Activated CD4-positive, alpha-beta T cell treated with anti-CD3 and anti-CD28 coated beads for 1 hour (primary cell): ENCODE measurements at places on chromosomes 6 and 20.

GRCh38 chr6:31681135-31681671, 336 bp upstream of the LY6G5C start:
- no peak for DNase-seq

GRCh38 chr6:161584051-161584450, 310.2 kb upstream of the AGPAT4 start:
- DNase-seq: no peak

GRCh38 chr6:35216412-35216732, 2.6 kb downstream of the SCUBE3 start:
- no peak for DNase-seq

GRCh38 chr6:386688-387266, 4.8 kb upstream of the IRF4 start:
- no peak for DNase-seq

DNA sequence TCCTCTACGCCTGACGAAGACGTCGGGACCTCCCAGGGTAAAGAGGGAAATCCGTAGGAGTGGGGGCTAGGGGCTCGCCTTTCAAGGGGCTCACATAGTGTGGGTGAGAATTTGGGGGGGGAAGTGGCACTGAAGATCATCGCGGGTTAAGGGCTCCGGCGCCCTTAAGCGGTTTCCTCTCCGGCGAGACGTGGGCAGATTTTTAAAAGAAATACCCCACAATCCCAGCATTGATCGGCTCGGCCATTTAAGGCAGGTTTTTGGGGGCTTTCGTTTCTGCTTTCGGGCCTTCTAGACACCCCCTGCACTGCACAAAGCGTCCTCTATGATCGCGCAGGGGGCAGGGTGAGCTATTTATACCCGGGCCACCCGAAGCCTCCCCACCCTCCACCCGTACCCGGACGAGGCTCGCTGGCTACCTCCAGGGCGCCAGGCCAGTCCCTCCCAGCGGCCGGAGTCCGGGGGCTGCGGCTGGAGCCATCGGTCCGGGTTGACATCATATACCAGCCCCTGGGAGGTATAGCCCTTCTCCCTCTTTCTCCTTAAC, 1.2 kb downstream of the NKX2-2 start:
- no peak for DNase-seq

- no peak for DNase-seq
Observed at GRCh38 chr6:74891349-74891831, 314.5 kb downstream of the COL12A1 start.
